Natural killer cell (primary cell): ENCODE measurements at places on chromosomes 1 and 21.
A peak's percentile ranks its signal among the peaks of the same experiment; 100 is the strongest.

DNA sequence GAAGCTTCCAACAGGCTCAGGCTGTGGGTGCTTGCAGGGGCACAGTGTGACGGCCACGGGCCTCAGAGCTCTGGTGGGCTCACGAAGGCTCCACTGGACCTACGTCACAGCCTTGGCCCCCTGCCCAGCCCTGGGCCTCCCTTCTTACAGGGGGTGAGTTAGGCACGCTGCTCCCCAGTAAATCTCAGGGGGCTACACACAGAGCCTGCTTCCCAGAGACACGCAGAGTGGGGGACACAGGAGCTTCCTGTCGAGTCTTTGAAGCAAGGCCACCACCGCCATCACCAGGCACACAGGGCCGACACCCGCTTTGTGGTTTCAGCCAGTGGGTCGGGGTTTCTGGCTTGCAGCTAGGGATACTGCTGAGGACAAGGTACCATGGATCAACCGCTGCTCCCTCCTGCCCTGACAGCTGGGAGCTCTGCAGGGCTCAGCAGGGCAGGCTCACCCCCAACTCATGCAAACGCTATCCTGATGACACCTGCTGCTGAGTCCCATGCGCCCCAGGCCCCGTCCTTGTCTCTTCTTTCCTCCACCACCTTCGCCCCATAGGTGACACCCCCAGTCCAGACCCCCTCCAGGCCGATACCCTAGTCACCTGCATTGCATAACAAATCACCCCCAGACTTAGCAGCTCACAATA lies 5.5 kb upstream of the CFAP410 start:
- H3K27ac ChIP-seq, result no peak overlapping the region
- H3K36me3 ChIP-seq, result no peaks in the 10 kb centered on the region
- H3K27me3 ChIP-seq, result peaks cover 8% of the 10 kb centered on the region
- peaks cover 18% of the 10 kb centered on the region for H3K4me1 ChIP-seq
- DNase-seq, result no peak

DNA sequence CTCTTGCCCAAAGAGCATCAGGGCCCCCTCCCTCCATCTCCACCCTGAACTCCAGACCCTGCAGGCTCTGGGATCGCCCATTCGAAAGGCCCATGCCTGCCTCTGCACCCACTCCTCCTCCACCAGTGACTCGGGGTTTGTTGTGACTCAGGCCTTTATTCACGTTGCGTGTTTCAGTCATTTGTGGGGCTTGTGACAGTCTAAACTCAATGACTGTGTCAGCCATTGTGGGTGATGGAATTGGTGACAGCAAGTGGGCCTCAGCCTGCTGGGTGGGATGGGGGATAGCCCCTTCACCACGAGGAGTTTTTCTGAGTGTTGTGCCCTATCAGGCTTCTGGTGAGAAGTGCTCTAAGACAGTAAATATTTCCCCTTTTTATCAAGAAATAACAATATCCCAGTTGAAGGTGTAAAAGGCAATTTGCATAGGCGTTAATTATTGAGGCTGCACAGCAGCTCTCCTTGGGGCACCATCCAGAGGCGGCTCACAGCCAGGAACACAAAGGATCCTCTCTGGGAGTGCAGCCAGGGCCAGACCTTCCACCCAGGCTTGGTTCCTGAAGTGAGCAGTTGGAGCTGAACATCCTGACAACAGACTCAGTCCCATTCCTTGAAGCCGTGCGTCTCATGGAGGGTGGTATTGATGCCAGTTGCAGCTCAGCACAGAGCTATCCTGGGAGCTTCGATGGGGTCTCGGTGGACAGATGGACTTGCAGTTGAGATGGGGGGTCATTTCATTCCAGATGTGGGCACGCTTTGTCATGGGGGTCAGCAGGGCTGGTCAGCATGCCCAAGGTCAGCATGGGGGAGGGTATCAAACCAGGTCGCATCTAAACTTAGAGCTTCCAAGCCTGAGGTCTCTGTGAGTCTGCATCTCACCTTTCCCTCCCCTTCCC lies 135.6 kb upstream of the CACNA1E start:
- H3K4me1 ChIP-seq, result no peaks in the 10 kb centered on the region
- H3K36me3 ChIP-seq, result no peaks in the 10 kb centered on the region
- H3K27me3 ChIP-seq, result no peaks in the 10 kb centered on the region
- H3K4me3 ChIP-seq, result no peak overlapping the region

GRCh38 chr1:22153660-22154437 lies 11.0 kb upstream of the WNT4 start:
- H3K4me3 ChIP-seq, result no peak overlapping the region
- no peaks in the 10 kb centered on the region for H3K4me1 ChIP-seq
- no peak overlapping the region for H3K27ac ChIP-seq
- no peaks in the 10 kb centered on the region for H3K36me3 ChIP-seq
- no peaks in the 10 kb centered on the region for H3K27me3 ChIP-seq

DNA sequence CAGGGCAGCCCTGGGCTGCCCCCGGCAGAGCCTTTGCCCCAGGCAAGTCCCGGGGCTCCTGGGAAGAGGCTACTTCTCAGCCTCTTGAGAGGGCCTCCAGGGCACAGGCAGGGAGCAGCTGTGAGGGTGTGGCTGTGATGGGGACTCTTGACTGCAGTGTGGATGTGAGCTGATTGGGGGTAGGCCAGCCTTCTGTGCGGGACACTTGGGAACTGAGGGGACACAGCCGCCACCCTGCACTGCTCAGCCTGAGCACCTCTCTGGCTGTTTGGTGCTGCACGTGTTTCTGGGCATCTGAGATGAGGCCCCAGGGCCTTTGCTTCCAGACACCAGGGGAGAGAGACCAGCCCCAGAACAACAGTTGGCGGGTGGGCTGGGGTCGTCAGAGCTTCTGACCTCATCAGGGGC lies 62.1 kb downstream of the SKI start:
- H3K4me3 ChIP-seq, result peak overlapping the region; percentile 27
- peaks cover 72% of the 10 kb centered on the region for H3K4me1 ChIP-seq
- H3K36me3 ChIP-seq, result no peaks in the 10 kb centered on the region
- H3K27ac ChIP-seq, result peak overlapping the region; percentile 81

DNA sequence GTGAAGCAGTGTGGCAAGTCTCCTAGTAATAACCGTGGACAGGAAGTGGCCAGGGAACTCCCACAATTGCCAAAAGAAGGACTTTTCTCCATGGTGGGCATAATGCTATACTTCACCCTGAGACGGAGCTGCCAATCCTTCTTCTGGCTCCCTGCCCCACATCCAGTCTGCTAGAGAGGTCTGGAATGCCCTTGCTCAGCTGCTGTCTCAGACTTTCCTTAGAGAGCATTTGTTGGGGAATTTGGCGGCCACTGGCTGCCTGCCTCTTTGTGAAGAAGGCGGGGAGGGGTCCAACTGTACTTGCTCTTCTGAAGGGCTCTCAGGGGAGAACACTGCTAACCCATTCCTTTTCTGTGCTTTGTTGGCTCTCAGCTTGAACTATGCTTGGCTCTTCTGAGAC lies 123.7 kb upstream of the EDN2 start:
- H3K36me3 ChIP-seq, result no peaks in the 10 kb centered on the region
- H3K4me3 ChIP-seq, result no peak overlapping the region
- H3K27me3 ChIP-seq, result no peaks in the 10 kb centered on the region
- no peak for DNase-seq
- H3K4me1 ChIP-seq, result no peaks in the 10 kb centered on the region

DNA sequence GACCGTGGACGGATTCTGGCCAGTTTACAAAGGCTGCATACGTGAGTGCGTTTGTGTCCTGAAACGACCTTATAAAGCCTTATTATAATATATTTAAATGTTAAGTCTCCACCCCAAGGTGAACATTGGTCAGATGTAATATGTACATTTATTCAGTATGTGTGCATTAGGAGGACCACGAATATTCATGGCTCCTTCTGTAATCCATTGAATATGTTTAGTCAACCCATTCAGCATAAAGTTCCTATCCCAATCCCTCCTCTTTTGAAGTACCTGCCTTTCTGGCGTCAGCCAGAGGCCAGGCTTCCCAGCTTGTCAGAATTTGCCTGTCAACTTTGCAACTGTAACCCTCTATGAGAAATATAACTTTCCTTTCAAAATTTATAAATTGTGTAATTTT lies 10.4 kb upstream of the FLG start:
- peaks cover 3% of the 10 kb centered on the region for H3K27me3 ChIP-seq
- no peak overlapping the region for H3K27ac ChIP-seq
- no peaks in the 10 kb centered on the region for H3K4me1 ChIP-seq
- H3K36me3 ChIP-seq, result no peaks in the 10 kb centered on the region
- DNase-seq, result no peak
- H3K4me3 ChIP-seq, result no peak overlapping the region

GRCh38 chr1:6420454-6421042 lies 829 bp upstream of the HES2 start:
- no peak overlapping the region for H3K27ac ChIP-seq
- DNase-seq, result no peak
- H3K27me3 ChIP-seq, result peaks cover 53% of the 10 kb centered on the region
- no peak overlapping the region for H3K4me3 ChIP-seq
- H3K36me3 ChIP-seq, result no peaks in the 10 kb centered on the region

GRCh38 chr1:153337980-153338853 lies 10.4 kb downstream of the PGLYRP4 start:
- H3K27ac ChIP-seq, result no peak overlapping the region
- no peak overlapping the region for H3K4me3 ChIP-seq
- no peak for DNase-seq
- no peaks in the 10 kb centered on the region for H3K27me3 ChIP-seq
- no peaks in the 10 kb centered on the region for H3K36me3 ChIP-seq
- peaks cover 7% of the 10 kb centered on the region for H3K4me1 ChIP-seq

DNA sequence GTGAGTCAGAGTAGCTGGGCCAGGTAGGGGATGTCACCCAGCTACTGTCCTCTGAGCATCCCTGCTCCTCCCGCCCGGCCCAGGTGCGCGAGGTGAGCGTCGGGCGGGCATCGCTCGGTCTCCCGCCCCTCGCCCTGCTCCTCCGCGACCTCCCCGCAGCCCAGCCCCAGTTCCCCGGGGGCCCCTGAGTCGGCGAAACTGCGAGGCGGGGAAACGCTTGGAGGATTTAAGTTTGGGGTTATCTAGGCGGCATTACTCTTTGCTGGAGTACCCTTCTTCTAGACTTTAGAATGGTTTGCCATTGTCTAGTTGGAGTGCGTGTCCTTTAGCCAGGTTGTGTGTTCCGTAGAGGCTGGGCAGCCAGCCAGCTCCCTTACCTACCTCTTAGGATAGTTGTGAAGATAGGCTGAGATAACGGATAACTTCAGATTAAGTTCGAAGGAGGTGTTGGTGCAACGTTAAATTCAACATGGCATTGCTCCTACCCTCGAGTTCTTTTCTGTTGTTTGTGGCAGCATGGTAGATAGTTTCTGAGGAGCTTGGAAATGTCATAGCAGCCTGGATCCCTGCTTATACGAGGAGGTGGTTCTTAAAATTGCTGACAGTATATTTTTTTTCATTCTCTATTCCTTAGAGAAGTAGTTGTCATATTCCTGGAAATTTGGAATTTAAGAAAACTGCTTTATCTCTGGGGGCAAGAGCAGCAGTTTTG lies 697 bp downstream of the AGO3 start:
- H3K4me3 ChIP-seq, result peak overlapping the region; percentile 70
- peaks cover 9% of the 10 kb centered on the region for H3K4me1 ChIP-seq
- H3K36me3 ChIP-seq, result no peaks in the 10 kb centered on the region
- no peaks in the 10 kb centered on the region for H3K27me3 ChIP-seq

- H3K4me1 ChIP-seq, result no peaks in the 10 kb centered on the region
- no peaks in the 10 kb centered on the region for H3K27me3 ChIP-seq
- no peak overlapping the region for H3K27ac ChIP-seq
- DNase-seq, result no peak
Measured at GRCh38 chr1:180566026-180566425, 7.3 kb downstream of the OVAAL start.

- no peaks in the 10 kb centered on the region for H3K36me3 ChIP-seq
- H3K27me3 ChIP-seq, result peaks cover 3% of the 10 kb centered on the region
- no peak for DNase-seq
- H3K4me1 ChIP-seq, result no peaks in the 10 kb centered on the region
- no peak overlapping the region for H3K4me3 ChIP-seq
Measured at GRCh38 chr21:45576838-45577737, 34.8 kb upstream of the SLC19A1 start.

- H3K4me1 ChIP-seq, result no peaks in the 10 kb centered on the region
- no peaks in the 10 kb centered on the region for H3K36me3 ChIP-seq
- no peak overlapping the region for H3K4me3 ChIP-seq
Measured at GRCh38 chr1:225711236-225711937, 58.5 kb upstream of the ENAH start.

- peaks cover 2% of the 10 kb centered on the region for H3K4me1 ChIP-seq
- H3K27ac ChIP-seq, result no peak overlapping the region
- no peaks in the 10 kb centered on the region for H3K27me3 ChIP-seq
- no peak overlapping the region for H3K4me3 ChIP-seq
- no peaks in the 10 kb centered on the region for H3K36me3 ChIP-seq
- DNase-seq, result no peak
Measured at GRCh38 chr21:14757533-14758327, 211.6 kb upstream of the SAMSN1 start.

- no peak overlapping the region for H3K4me3 ChIP-seq
- no peak for DNase-seq
- H3K36me3 ChIP-seq, result no peaks in the 10 kb centered on the region
- no peak overlapping the region for H3K27ac ChIP-seq
Measured at GRCh38 chr1:87188640-87189039, 140.0 kb upstream of the LMO4 start.

DNA sequence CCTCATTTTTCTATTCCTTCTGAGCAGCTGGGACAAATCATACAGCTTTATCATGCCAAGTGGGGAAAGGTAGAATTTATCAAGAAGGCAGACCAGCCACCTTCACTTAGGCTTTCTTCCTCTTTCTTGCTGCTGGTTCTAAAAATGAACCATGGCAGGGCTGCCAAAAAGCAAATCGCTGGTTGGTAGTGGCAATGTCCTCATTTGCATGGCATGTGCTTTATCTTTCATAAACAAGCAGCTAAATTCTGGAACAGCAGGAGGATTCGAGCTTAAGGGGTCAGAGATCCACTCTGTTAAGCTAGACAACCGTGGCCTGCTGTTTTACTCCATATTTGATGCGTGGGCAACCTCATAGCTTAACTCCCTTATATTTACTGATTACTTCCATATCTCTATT lies 91.3 kb downstream of the RPE65 start:
- no peak overlapping the region for H3K4me3 ChIP-seq
- no peak overlapping the region for H3K27ac ChIP-seq
- no peaks in the 10 kb centered on the region for H3K4me1 ChIP-seq
- DNase-seq, result no peak

DNA sequence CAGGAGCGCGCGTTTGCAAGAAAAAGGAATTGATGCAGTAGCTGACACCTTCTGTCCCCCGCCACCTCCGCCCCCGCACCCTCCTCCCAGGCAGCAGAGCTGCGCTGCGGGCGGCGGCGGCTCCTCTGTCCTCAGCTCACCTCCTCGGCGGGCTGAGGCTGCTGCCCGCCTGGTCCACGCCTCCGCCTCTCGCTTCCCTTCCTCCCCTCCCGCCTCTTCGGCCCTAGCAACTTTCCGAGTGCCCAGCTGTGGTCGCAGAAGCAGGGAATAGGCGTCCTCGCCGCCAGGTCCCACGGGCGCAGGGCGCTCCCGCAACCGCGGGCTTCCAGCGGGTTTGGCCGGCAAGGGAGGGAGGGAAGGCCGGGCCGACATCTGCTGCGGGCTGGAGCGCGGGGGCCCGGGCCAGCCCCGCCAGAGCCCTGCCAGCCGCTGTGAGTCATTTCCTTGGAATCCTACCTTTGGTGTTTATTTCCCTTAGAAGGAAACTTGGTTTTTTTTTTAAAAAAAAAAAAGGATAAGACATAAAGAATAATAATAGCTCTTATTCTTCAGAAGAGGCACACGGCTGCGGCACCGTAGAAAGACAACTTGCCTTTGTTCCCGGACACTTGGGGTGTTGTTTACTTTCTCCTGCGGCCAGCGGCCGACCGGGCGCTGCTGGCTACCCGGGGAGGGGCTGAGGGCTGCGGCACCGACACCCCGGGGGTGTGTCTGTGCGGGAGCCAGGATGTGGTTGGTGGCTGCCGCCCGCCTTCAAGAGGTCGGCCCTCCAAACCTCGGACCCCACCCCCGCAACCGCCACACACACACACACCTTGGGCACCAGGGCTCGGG lies 1.1 kb downstream of the SERTAD4 start:
- H3K27me3 ChIP-seq, result peaks cover 31% of the 10 kb centered on the region
- H3K4me3 ChIP-seq, result peak overlapping the region; percentile 10
- no peaks in the 10 kb centered on the region for H3K36me3 ChIP-seq
- H3K4me1 ChIP-seq, result peaks cover 14% of the 10 kb centered on the region
- H3K27ac ChIP-seq, result no peak overlapping the region
- DNase-seq, result peak; percentile 11
